Stimulated activated CD4-positive, alpha-beta T cell treated with anti-CD3 and anti-CD28 coated beads, Interleukin-1b, Interleukin-23, amount 100 ng/mL, for 4 hours (primary cell): ENCODE measurements at places on chromosomes 12 and 14.
A peak's percentile ranks its signal among the peaks of the same experiment; 100 is the strongest.

DNA sequence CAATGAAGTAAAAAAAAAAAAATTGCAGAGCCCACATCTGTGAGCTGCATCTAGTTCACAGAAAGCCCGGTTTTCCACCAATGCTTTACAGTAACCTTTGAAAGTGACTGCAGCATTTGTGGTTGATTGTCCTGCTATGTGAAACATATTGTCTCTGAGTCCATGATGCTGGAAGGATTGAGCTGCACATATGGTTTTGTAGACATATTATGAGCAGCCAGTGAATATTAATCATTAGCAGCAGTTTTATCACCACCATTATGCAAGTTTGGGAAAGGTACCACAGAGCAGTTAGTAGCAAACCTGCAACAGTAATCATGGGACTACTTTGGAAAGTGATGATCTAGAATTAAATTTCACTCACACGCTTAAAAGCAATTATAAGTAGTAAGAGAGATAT lies 151.5 kb upstream of the PRICKLE1 start:
- no peak for DNase-seq

DNA sequence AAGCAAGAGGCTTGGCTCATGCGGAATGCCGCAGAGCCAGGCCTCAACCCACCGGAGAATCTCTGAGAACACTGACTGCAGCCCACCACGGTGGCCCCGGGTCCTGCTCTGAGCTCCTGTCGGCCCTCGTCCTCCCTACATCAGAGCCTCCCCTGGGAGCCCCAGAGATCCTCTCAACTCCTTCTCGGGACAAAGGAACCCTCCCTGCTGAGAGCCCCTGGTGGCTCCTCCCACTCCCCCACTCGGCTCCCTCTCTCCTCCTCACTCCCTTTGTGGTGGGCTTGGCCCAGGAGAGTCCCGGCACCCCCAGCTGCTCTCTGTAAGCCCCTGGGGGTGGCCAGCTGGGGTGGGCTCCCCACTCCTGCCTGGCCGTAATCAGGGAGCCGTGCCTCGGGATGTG lies 11.1 kb upstream of the INF2 start:
- DNase-seq, result no peak

GRCh38 chr12:104462931-104463339 lies 6.2 kb downstream of the CHST11 start:
- DNase-seq, result no peak

DNA sequence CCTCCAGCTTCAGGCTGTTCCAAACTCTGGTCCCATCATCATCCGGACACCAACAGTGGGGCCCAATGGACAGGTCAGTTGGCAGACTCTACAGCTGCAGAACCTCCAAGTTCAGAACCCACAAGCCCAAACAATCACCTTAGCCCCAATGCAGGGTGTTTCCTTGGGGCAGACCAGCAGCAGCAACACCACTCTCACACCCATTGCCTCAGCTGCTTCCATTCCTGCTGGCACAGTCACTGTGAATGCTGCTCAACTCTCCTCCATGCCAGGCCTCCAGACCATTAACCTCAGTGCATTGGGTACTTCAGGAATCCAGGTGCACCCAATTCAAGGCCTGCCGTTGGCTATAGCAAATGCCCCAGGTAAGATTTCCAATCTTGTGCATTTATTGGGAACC lies 3.3 kb downstream of the SP1 start:
- no peak for DNase-seq

DNA sequence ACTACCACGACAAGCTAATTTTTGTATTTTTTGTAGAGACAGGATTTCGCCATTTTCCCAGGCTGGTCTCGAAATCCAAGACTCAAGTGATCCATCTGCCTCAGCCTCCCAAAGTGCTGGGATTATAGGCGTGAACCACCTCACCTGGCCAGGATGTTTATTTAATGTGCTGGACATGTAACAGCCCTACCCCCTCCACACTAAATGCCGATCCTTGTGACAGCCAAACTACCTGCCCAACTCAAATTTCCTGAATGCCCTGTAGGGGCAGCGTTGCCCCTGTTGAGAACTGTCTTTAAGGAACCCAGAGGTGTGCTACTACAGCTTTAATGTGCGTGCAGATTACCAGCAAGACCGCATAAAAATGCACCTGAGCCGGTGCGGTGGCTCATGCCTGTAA lies 48.1 kb downstream of the KCNK13 start:
- DNase-seq, result no peak

DNA sequence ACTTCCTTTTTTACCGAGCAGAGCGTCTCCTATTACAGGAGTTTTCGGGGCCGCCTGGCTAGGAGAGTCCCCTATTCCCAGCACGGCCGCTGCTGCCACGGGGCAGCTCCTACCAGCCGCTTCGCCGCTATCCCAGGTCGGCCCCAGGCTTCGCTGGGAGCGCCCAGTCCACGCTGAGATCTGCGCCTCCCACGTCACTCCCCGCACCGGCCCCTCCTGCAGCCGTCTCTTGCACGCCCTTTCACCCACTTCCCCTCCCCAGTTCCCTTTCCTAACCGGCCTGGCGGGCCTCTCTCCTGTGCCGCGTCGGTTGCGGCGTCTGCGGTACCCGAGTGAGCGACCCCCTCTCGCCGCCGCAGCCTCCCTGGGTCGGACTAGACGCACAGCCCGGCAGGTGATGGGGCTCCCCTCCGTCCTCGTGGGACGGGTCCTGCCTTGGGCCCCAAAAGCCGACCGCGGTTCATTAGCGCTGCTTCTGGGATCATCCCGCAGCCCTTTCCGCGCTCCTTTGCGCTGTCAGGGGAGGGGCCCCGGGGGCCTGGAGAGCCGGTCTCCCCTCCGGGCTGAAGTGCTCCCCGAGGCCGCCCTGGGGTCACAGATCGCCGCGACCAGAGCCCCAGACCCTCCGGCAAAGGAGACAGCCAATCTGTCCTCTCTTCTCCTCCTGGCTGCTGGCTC lies 1318.4 kb downstream of the TMEM121 start:
- DNase-seq, result peak; percentile 41

DNA sequence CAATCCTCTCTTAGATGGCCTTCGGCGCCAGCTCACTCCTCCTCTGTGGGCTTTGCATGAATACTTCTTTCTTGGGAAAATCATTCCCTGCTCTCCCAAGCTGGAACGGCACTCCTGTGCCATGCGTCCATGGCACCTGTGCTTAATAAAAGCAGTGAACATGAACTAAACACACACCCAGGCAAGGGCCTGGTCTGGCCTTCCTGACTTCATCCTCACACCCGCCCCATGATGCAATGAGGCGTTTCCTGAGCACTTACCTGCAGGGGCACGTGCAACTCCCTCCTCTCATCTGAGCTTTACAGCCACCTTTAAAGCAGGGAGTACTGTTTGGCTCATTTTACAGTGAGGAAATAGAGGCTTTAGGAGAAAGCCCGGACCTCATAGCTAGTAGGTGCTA lies 219.8 kb downstream of the SLC41A2 start:
- DNase-seq, result no peak

DNA sequence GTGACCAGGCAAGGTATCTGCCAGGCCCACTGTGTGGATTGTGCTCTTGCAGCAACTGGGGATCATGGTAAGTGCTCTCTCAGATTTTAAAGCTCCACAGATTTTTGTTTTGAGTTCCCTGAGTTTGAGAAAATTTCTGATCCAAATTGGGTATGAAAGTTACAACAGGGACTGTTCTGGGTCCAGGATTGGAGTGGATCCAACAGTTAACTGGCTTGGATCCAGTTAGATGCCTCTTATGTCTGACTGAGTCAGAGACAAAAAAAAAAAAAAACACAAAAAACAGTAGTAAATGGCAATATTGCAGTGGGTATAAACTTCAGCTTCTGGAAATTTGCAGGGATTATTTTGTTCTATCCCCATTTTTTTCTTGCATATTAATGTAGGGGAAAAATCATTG lies 598.8 kb downstream of the C12orf50 start:
- no peak for DNase-seq

DNA sequence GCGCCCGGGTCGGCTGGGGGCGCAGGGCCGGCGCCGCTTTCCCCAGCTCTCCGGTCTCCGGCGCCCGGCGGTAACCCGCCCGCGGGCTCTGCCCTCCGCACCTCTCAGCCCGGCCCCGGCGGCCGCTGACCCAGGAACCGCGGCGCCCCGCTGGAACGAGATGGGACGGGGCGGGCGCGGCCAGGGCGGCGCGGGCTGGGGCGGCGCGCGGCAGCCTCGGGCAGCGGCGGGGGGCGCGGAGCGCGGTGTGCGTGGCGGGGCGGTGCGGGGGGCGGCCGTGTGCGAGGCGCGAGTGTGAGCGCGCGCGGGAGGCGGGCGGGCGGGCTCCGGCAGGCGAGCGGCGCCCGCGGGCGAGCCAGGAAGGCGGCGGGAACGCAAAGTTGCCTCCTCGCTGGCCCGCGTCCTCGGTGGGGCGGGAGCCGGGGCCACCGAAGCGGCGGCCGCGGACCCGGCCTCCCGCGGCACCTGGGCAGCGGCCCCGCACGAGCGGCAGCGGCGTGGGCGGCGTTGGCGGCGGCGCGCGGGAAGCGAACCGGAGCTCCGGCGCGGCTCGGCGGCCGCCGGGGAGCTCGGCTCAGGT lies 671 bp upstream of the DIO3 start:
- DNase-seq, result no peak

DNA sequence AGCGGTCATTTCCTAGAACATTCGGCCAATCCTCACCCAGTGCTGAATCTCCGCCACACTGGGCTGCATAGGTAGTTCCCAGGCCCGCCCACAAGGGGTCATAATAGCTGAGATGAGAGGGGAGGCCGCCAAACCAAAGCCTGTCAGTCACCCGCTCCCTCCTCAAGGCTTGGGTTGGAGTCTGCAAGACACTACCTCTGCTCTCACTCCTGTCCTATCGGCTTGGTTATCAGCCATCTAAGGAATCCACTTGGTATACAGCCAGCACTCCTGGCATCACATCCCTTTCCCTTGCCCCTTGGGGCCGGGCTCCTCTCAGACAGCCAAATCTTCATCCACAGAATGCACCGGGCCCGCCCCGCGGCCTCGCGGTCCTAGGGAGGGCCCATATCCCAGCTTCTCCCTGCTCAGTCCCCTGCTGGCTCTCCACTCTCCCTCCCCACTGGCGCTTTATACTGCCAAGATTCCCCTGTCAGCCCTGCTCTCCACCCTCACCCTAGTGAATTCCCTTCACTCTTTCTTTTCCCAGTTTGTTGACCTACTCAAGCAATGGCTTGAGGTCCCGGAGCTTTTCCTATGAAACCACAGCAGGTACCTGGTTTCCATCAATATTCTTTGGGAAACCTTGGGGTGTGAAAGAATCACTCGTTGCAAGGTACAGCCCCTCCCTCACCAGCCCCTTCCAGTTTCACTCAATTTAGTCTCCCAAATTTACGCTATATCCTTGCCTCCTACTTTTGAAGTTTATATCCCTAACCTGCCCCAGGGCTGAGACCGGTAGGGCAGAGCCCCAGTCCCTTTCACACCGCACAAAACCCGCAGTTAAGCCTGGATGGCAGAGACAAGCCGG lies 1.4 kb downstream of the IFFO1 start:
- DNase-seq, result peak; percentile 52

DNA sequence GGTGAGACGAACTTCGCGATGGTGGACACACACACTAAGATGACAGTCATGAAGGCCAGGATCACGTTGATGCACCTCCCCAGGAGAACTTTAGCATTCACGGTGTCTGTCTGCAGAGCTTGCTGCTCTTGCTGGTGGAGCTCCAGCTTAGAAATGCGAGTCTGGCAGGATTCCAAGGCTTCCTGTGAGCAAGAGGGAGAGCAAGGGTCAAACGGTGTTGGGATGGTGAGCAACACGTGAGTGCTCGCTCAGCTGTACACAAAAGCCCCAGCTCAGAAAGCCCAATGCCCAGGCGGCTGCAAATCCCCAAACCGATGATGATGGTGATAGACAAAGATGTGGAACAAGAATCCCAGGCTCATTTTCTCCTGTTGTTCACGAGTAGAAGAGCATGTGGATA lies 78.8 kb downstream of the TMCC3 start:
- no peak for DNase-seq
